Endothelial cell (in vitro differentiated cells): ENCODE measurements at places on chromosomes 2 and 18.
A peak's percentile ranks its signal among the peaks of the same experiment; 100 is the strongest.

DNA sequence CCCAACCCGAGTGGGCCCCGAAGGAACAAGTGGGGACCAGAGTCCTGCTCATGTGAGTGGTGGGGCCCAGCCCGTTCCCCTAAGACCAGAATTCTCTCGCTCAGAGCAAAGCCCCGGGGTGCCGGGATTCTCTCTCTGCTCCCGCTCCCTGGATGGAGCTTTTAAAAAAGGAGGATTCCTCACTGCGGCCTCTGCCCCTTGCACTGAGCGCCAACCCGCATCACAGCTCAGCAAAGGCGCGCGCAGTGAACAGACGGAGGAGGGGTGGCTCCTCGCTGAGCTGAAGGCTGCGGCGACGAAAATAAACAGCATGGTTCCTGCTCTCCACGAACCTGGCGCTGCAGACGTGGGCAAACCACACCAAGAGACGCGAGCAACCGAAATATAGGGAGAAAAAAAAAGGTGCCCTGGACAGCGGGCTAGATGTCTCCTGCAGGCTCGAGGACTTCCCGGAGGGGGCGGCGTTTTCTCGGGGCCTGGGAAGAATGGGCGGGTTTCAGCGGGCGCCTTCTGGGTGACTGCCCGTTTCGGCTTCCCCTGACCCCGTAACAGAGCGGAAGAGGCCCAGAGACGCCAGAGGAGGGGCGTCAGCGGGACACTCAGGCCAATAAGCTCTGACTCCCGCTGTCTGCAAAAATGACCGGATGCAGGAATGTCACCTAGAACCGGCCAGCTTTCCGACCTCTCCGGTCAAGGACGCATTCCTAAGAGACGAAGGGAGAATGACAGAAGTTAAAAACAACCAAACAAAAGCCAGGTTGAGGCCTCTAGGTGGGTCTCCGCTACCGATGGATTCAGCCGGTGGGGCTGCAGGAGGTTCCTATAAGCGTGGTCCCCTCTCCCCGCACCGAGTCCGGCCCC, 819 bp upstream of the KLF11 start:
- DNase-seq, result peak; percentile 47

DNA sequence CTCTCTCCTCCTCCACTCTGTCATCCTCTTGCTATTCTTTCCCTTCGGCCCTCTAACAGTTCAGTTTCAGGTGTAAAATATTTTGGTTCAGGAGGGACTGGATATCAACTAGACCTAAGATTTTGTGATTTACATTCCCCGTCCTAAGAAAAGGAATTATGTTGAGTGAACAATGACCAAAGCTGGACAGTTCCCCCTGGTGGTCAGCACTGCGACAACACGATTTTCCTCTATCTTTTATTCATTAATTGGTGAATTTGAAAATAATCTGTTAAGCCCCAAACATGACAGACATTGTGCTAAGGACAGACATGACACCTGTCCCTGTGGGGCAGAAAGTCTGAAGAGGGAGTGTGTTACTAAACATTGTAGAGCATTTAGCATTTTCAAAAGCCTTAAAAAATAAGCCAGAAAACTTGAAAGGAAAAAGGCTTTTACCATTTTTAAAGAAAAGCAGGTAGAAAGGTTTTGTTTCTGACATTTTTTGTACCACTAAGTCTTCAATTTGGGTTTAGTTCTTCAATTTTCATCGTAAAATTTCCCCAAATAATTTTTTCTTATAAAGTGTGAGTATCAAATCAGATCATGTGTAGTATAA, 28.4 kb upstream of the GTF2A1L start:
- peak; percentile 44 for DNase-seq

DNA sequence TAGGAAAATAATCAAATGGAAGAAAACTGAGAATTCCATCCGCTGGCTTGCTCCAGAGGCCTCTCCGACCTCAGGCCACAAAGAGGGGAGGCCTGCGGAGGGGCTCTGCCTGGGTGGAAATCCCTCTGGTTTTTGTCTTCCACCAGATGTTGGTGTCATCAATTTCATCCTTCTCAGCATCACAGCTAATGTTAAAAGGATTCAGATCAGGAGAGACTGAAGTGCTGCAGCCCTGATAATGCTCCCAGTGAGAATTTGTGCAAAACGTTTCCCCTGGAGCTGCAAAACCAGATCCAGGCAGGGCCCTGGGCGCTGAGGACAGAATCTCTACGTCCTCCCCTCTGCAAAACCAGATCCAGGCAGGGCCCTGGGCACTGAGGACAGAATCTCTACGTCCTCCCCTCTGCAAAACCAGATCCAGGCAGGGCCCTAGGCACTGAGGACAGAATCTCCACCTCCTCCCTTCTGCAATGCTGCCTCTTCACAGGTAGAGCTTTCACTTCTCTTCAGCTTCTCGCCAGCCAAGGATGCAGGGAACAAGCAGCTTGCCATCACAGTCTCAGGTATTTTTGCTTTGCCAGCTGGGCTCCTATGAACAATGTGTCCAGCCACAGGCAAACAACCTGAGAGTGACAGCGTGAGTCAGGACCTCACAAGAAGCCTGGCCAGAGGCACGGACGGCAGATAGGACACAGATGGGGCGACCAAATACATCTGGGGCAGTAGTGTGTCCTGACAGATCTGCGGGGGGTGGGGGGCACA, 81.2 kb downstream of the TMEM18 start:
- DNase-seq, result no peak

GRCh38 chr2:142707318-142707717, 170.1 kb upstream of the KYNU start:
- no peak for DNase-seq

- no peak for DNase-seq
Measured at GRCh38 chr2:7338961-7339360, 421.7 kb downstream of the RNF144A start.

- DNase-seq, result no peak
Measured at GRCh38 chr2:170177950-170178781, at the start of gene MYO3B. TSS of gene MYO3B (plus strand) at chr2:170178147. CDS start at chr2:170178288, 141 bp downstream.

DNA sequence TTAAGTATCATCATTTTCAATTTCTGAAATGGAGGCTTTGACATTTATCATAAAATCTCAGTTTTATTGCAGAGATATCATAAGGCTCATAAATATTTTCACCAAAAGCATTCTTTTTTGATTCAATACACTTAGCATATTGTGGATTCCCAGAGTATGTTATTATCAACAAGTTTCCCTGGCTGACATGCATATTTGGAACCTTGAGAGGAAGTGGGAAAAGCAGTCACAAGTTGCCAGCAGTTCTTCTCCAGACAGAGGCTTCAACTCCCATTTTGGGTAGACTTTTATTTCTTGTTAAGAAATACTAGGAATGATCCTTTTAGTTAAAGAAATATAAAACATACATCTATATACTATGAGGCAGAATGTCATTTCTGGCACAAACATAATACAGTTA, 236.5 kb downstream of the ASXL3 start:
- DNase-seq, result no peak

DNA sequence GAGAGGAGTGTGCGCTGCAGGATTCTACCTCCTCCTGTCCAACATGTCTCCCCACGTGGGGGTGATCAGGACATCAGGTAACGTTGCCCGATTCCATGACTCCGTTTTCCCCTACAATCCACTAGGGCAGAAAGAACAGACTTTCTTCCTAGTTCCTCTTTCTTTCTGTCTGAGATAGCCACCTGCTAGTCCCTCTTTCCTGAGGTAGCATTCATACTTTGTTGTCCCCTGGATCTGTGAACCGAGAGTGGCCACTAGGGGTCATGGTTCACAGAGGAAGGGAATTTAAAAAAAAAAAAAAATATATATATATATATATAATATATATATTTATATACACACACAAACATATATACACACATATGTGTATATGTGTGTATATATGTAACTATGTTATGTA, 210.0 kb upstream of the ZNF521 start:
- DNase-seq, result peak; percentile 44

GRCh38 chr2:121427187-121427689, 103.4 kb upstream of the RNU4ATAC start:
- DNase-seq, result no peak

- DNase-seq, result no peak
Measured at GRCh38 chr18:77320971-77321559, 71.4 kb downstream of the GALR1 start.

DNA sequence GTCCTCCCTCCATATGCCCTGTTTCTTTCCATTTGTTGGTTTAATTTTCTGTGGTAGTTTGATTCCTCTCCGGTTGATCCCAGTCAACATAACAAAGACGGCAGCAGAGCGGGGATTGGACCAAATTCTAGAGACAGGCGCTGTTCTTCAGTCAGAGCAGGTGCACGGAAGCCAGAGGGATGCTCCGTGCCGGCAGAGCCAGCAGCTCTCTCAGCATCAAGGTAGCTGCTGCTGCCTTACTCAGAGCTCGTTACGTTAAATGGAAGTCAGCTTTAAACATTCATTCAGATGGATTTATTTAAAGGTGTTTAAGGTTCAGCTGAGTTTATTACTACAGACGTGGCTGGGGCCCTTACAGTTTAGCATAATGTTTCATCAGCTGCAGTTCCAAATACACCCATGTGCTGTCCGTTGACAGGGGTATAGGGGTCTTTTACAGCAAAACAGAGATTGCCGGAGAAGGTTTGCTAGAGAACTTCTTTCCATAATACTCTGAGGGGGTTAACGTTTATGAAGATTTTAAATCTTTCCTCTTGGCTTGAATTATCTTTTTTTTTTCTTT, 497.2 kb upstream of the PIK3C3 start:
- no peak for DNase-seq

- DNase-seq, result no peak
Measured at GRCh38 chr2:222922019-222922800, 61.4 kb downstream of the ACSL3 start.

DNA sequence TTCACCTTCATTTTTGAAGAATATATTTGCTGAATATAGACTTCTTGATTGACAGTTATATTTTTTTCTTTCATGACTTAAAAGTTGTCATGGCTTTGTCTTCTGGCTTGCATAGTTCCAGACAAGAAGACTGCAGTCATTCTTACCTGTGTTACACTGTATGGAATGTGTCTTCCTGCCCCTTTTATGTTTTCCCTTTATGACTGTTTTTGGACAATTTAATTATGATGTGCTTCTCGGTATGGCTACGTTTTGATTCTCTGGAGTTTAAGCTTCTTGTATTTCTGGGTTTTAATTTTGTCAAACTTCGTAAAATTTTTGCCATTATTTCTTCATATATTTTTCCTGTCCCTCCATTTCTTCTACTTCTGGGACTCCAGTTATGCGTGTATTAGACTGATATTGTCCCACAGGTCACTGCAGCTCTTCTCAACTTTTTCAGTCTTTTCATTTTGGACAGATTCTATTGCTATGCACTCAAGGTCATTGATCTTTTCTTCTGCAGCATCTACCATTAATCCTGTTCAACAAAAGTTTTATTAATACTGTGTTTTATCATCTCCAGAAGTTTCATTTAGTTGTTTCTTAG, 17.1 kb downstream of the MTERF4 start:
- DNase-seq, result no peak

DNA sequence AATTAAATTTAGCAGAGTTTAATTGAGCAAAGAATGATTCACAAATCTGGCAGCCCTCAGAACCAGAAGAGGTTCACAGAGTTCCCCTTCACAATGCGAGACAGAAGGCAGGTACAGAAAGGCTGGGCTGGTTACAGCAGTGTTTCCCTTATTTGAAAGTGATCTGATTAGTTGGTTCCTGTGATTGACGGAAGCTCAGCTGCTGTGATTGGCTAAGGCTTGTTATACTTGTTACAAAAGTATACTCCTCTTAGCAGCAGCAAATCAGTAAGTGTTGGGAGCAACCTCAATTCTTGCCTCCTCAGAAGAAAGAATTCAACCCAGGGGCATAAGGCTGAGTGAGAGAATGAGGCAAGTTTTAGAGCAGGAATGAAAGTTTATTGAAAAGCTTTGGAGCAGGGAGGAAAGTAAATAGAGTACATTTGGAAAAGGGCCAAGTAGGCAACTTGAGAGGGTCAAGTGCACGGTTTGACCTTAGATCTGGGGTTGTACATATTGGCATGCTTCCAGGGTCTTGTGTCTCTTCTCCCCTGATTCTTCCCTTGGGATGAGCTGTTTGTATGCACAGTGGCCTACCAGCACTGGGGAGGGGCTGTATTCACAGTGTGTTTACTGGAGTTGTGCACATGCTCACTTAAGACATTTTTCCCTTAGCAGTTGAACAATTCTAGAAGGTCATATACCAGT, 431.8 kb upstream of the RAB12 start:
- DNase-seq, result no peak

DNA sequence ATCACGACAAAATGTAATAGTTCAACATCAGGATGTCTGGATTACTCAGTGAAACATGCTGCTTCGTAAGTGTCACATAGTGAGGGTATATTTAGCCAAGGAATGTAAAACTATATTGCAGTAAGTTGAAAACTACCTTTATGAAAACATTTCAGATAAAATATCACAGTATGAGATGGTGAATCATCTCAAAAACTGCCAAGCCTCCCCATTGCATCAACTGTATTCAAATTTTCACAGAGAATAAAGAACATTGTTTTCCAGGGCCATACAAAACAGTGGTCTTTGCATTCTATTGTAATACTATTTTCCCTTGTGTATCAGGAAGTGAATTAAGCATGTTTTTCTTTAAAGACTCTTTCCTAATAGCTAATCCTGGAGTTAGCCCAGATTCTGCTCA, 47.6 kb upstream of the MSTN start:
- no peak for DNase-seq

DNA sequence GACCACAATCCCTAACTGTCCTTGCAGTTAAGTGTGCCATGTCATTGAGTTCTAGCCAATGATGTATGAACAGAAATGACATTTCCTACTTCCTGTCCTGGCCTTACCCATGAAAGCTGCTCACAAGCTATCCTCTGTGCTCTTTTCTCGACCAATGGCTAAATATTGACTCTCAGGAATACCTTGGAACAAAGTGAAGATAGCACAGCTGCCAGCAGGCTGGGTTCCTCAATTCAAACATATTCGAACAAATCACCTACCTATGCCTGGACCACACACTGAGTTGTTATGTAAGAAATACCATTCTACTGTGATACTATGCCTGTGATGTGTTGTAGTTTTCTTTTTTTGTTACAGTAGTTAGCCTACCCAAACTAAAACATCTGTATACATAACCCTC, 65.1 kb downstream of the GAREM1 start:
- DNase-seq, result no peak

DNA sequence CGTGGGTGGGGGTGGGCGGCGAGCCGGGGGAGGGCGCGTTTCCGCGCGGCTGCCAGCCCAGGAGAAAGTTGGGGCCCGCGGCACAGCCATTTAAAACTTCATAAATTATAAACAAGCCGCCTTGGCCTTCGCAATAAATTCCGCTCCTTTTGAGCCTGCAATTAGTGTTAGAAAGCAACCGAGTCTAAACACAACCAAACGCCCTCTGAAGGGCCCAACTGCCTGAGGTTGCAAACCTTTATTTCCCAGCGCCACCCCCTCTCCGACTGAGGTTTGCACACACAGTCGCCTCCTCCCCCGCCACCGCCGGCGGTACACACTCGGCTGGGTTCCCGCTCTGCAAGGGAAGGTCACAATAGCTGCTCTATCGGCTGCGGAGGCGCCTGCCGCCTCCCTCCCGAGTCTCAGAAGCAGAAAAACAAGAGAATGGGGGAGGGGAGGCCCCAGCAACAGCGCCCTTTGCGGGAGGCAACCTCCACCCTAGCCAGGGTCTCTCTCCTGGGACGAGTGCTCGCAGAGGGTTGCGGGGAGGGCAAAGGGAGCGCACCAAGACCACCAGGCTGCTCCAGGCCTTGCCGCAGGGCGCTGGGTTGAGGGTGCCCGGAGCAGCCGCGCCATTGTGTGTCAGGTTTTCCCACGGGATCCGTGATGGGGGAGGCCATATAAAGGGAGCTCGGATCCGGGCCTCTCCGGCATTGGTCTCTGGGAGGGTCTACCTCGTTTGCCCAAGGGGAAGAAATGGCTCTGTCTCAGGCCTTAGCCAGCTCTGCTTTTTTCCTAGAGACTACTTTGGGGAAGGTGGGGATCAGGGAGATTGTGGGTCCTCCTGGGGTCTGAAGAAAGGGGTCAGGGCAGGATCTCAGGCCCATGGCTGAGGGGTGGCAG, 13.4 kb upstream of the HOXD1 start:
- no peak for DNase-seq
